NCI-H146 (cell line): ENCODE measurements at places on chromosomes 3 and 15.

DNA sequence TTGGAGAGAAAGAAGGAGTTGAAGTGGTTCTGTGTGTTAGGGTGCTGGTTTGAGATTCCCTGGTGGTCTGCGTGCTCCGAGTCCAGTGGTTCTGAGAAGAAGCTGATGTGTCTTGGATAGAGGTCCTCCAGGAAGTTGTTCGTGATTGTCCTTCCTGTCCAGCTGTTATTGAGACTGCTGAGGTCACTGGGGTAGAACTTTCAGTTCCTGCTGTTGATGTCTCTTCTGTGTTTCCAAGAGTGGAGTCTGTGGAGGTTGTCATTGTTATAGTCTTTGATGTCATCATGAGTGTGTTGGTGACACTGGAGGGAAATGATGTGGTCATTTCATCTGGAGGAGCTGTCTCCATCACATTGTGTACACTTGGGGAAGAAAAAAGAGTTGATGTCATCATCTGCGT is 20.8 kb downstream of the MUC4 start:
- DNase-seq = no peak

GRCh38 chr3:16496408-16497222 is 16.9 kb downstream of the RFTN1 start:
- DNase-seq = no peak

- DNase-seq = peak; percentile 34
Observed at GRCh38 chr3:159263750-159264553, 462.1 kb downstream of the MFSD1 start.

DNA sequence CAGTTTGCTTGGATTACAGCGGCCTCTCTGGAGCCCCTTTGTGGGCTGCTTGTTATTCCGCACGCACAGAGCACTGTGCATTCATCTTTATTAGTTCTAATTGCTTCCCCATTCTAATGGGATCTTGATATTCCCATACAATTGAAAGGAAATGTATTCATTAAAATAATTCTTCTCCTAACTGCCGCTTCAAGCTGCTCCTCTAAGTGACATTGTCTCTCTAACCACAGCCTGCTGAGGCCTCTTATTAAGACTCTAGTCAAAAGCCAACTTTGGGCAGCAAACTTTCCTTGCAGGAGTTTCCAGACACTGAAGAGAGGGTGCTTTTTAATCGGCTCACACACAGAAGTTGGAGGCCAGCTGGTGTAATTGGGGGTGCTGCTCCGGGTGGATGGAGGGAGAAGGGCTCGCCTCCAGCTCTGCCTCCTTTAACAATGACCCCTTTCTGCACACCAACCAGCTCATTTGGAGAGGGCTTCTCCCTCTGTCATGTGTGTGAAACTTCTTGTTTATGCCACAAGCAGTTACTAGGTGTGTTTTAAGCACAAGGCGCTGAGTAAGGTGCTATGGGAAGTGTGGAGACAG is 5.6 kb upstream of the MAGEF1 start:
- peak; percentile 26 for DNase-seq

DNA sequence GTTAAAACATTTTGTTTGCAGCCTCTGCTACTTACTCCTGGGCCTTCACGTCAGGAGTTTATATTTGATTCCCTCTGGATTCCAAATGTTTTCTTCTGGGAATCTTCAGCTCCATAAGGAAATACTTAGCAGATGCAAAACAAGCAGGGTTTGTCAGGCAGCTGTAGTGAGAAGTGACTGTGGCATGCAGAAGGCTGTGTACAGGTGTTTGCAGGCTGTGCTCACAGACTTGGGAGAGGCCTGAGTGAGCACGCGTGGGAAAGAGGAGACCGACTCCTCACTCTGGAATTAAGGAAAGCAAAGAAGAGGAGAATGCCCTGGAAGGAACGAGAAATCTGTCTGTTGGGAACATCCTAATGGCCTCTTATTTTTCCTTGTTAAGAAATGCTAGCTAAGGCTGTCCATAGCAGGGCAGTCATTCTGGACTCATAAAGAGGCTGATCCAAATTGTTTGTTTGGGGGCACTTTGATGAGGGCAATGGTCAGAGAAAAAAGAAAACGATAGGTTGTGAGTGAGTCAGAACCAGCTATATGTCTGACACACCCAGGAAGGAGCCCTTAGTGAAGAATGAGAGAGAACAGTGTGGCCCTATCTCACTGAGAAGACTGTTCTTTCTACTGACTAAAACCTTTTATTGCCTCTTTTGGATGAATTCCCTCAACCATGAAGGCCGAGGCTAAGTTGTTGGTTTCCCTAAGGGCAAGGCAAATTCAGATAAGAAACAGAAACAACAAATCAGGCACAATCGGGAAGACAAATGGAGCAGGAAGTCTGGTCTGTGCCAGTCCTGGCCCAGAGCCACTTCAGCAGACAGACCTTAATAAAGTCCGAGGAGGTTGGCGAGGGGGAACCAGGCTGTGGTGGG is 82.6 kb downstream of the TGFBR2 start:
- DNase-seq = peak; percentile 38
